ENCODE measurements at places on chromosomes 16 and 17.

GRCh38 chr17:57833179-57833939, 16.5 kb downstream of the MRPS23 start:
- DNase-seq, result peak; percentile 29

GRCh38 chr16:47627085-47627639, 166.0 kb downstream of the PHKB start:
- DNase-seq, result no peak

- no peak for DNase-seq
Measured at GRCh38 chr16:24139282-24139681, 116.9 kb upstream of the CACNG3 start.

GRCh38 chr17:298791-299450, 53.7 kb downstream of the RPH3AL start:
- no peak for DNase-seq

- no peak for DNase-seq
Measured at GRCh38 chr17:7916385-7916682, 245 bp upstream of the RNF227 start.

DNA sequence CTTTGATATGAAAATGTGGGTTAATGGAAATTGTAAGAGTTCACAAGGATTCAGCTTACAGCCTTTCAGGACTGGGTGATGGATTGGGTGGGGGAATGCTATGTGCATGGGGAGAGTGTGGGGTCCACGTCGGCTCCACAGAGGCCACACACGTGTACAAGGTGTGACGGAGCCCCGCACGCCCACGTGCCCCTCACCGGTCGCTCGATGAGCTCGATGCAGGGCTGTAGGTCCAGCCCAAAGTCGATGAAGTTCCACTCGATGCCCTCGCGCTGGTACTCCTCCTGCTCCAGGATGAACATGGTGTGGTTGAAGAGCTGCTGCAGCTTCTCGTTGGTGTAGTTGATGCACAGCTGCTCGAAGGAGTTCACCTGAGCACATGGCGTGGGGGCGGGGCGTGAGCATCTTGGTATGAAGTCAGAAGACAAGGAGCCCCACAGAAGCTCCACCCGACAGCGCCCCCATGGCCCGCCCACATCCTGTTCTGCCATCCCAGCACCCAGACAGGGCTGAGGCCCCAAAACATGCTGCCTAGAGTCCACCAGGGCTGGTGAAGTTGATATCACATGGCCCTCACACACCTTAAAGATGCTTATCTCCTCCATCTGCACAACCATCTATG, 99.1 kb downstream of the MYH11 start:
- DNase-seq, result no peak

- no peak for DNase-seq
Measured at GRCh38 chr17:72514321-72514861, 393.6 kb downstream of the SOX9 start.

GRCh38 chr17:27259356-27259755, 34.6 kb upstream of the WSB1 start:
- DNase-seq, result no peak

GRCh38 chr17:61122326-61122913, 277.2 kb upstream of the TBX2 start:
- no peak for DNase-seq

DNA sequence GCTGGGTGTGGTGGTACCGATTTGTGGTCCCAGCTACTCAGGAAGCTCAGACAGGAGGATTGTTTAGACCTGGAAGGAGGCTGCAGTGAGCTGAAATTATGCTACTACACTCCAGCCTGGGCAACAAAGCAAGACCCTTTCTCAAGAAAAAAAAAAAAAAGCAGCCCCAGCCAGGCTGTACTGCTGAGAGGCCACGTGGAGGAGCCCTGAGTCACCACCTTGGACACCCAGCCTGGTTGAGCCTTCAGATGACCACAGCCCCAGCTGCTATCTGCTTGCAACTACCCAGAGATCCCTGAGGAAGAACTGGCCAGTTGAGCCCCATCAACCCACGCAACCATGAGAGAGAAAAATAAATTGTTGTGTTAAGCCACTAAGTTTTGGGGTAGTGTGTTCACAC, 23.6 kb upstream of the GPRC5C start:
- DNase-seq, result no peak

DNA sequence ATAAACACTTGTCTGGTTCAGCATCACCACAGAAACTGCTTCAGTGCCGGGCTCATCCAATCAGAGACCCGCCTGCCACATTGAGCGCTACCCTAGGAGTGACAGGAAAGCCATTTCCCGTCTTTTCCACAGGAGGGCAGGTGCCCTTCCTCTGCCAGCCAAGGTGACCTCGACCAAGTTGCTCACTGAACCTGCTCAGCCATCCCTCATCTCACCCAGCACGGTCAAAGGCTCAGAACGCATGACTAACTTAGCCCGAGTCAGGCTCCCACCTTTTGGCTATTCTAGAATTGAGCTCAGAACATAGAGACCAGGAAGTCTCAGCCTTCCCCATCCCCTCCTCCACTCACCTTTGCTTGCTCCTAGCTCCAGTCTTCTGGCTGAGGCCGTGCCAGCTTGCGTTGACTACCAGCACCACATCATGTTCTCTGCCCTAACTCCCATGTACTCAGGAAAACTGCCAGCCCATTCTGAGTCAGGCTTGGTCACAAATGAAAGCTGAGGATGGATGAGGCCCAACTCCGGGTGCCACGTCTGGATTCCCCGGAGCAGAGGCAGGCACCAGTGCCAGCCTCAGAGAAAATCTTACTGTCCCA, 15.6 kb downstream of the MRPS23 start:
- DNase-seq, result no peak

DNA sequence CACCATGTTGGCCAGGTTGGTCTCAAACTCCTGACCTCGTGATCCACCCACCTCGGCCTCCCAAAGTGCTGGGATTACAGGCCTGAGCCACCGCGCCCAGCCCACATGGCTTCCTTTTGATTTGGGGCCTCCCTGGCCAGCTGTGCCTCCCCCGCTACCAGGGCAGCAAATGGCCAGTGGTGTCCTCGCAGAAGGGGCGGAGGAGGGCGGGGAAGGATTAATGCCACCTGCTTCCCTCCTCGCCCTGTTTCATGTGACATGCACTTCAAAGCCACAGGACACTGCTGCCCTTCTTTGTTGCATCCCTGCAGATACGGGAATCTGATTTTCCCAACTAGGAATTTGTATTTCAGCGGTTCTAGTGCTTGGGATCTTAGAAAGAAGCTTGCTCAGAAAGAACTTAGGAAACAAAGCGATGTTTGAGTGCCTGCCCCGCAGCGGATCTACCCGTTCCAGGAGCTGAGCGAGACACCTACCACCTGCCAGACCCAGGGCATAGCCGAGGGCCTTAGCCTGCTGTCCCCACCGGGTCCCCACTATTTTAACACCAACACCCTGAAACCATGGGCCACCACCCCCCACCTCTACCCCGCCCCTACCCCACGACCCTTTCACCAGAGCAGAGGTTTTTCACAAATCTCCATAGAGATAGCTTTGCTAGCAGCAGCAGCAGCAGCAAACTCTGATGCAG, 37.7 kb upstream of the CCDC182 start:
- no peak for DNase-seq

- no peak for DNase-seq
Measured at GRCh38 chr16:29658705-29659104, 4.3 kb upstream of the SPN start.

GRCh38 chr16:72430121-72430520, 258.2 kb upstream of the PMFBP1 start:
- DNase-seq, result no peak

- peak; percentile 2 for DNase-seq
Measured at GRCh38 chr17:47978324-47978723, 7.4 kb downstream of the CDK5RAP3 start.

DNA sequence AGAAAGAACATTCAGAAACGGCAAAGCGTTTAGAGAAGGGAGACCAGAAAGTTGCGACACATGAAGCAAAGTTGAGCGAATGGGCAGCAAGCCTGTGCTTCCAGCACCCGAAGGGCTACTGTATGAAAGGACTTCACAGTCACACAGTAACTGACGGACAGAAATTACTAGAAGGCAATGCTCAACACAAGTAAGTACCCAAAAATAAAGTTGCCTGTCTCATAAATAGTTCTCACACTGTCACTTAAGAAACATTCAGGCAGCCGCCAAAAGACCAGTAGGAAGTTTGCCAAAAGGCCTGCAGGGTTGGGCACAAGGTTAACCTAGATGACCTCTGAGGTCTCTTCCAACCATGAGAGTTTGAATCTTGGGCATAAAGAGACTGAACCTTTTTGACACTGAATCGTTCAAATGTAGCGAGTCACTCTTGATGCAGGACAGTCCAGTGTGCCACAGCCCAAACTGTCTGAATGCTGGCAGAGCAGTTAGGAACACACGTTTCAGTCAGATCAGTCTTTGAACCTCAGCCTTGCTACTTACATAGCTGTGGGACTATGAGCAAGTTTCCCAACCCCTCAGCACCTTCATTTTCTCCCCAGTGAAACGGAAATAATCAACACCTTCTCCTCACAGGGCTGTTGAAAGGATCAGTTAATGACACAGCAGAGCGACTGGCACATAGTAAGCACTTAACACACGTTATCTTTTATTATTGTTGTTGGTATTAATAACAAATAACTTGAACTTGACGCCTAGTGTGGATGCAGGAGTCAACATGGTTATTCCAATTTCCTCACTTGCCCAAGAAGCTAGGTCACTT, 10.4 kb downstream of the NCBP3 start:
- DNase-seq, result no peak

- DNase-seq, result no peak
Measured at GRCh38 chr17:55710829-55711496, 11.7 kb downstream of the TMEM100 start.

DNA sequence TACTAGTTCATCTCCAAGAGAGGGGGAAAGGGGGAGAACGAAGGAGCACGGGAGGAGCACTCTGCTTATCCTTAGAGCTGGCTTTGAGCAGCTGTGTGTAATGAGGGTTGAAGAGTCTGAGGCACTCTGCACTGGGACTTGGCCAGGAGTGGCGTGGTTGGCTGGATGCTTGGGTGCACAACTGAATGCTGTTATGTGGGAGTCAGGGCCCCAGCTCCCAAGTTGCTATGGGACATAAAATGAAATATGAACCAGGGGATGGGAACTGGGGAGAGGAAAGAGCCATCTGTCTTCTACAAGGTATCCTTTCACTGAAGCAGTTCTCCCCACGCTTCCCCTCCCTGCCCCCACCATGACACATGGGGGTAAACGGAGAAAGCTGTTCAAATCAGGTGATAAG, 105.9 kb upstream of the ANKFN1 start:
- DNase-seq, result no peak

DNA sequence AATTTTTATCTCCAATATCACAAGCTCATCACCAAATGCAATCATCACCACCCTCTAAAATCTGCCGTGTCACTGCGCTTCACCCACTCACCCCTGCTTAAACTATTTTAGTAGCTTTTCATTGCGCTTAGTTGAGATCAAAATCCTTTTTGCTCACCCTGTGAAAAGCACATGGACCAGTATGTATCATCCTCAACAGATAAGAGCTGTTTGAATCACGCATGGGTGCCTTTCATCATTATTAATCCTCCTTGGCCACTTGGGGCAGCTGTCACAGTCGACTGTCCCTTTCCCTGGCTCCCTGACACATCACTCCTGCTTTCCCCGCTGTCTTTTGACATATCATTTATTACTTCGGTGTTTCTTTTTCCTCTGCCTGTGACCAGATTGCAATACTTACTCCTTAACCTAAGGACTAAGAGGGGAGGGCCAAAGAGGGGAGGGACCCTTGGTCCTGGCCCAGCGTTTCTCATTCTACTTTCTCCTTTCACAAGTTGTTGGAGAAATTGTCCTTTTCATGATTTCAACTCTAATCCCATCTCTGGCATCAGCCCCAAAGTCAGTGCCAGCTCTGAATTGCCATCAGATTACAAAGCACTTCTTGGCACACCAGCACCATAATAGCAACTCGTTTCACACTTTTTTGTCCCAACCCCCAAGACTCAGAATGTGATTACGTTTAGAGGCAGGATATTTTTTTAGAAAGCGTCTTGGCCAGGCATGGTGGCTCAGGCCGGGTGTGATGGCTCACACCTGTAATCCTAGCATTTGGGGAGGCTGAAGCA, 8.6 kb upstream of the KDM6B start:
- DNase-seq, result no peak

DNA sequence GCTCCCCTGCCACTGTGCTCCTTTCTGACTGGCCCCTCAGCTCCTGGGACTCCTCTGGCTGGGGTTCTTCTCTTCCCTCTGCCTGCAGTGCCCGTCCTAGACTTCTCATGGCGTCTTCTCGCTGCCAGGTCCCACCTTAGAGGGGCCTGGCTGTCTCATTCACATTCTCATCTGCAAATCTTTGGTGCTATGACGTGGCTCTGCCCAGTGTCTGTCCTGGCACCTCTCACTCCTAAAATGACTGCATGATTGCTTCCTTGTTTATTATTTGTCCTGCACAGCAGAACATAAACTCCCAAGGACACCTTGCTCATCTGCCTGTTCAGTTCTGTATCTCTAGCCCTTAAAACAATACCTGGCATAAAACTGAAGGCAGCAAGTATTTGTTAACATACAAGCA, 18.5 kb upstream of the ALDH3A2 start:
- no peak for DNase-seq

DNA sequence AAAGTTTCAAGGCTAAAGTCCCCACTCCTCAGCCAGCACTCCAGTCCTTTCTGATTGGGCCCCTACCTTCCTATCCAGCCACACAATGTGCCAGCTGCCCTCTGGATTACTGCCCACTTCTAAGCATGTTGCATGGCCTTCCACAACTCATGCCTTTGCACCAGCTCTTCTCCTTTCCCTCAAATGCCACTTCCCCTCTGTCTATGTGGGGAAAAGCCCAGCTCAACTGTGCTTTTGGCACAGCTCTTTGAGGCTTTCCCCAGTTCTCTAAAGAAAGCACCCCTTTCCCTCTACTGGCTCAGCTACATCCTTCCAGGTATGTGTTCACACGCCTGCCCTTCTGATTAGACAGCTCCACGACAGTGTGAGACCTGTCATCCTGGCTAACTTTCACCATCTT, 18.5 kb downstream of the GTF3C1 start:
- no peak for DNase-seq

- no peak for DNase-seq
Measured at GRCh38 chr17:37109731-37110710, 161.3 kb downstream of the AATF start.

DNA sequence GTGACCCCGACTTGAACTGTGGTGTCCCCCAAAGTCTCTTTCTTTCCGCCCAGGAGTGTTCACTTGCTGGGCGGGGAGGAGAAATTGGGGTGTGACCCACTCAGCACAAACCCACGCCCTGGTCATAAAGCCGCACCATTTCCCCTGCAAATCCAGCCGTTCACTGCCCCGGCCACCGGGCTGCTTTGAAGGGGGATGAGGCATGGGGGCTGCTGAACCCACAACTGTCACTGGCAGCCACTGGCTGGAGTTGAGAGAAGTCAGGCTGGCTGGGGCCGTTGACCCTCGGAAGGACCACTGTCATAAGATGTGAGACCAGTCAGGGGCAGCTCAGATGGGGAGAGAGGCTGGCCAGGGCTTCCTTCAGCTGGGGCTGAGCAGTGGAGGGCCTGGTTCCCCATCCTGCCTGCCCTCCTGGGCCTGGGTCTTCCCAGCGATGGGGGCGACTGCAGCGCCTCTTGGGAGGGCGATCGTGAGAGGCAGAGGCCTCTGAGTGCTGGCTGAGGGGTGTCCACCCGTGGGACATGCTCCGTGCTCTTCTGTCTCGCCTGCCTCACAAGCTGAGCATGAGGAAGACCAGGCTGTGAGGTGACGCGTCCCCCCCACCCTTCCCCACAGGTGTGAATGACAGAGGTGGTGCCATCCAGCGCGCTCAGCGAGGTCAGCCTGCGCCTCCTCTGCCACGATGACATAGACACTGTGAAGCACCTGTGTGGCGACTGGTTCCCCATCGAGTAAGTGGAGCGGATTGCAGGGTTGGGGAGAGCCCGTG, 19.5 kb downstream of the C16orf90 start:
- no peak for DNase-seq

All from stimulated activated naive CD4-positive, alpha-beta T cell (primary cell).